ENCODE measurements at places on chromosomes 2 and 18.

DNA sequence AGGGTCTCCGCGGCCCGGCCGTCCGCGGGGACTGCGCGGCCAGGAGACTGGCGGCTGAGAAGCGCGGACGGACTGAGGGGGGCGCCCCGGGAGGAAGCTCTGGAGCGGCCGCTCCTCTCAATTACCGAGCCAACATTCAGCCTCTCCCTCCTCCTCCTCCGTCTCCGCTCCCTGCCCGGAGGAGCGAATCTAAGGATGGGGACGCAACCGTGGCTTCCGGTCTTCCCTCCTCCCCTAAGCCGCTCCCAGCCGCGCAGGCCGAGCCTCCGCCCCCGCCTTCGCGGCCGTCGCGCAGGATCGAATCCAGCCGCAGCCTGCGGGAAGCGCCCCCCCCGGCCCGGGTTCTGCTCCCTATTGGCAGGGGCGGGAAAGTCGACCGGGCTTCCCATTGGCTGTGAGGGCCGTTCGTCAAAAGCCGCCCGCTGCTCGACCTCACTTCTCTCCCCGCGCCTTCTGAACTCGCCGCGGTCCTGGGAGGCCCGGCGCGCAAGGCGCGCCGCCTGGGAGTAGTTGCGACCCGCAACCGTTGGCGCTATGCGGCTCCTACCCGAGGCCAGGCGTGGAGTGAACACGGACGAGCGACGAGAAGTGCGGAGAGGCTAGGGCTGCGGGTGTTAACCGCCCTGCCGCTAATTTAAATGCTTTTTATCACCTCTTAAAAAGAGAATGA lies at the start of gene HNRNPLL:
Gene HNRNPLL, minus strand, starts transcription at position 197 of the 670 bp plus-strand sequence. CDS start 302 bp downstream, outside the sequence.
- peak; percentile 90 for DNase-seq

DNA sequence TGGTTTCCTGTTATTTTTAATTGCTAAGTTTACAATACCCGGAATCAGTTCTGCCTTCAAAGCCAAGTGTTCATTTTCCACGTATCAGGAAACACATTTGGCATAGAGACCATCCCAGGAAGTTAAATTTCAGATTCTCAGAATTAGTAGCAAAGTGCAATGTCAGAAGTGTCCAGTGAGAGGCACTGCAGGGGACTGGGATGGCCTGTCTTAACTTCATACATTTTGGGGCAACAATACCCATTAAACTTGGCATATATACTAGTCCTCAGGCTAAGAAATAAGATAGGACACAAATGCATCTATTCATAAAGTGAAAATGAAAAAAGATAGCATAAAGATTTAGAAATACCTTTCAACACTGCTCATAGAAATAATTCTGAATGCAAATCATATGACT lies 1.5 kb upstream of the IL1RL2 start:
- no peak for DNase-seq

DNA sequence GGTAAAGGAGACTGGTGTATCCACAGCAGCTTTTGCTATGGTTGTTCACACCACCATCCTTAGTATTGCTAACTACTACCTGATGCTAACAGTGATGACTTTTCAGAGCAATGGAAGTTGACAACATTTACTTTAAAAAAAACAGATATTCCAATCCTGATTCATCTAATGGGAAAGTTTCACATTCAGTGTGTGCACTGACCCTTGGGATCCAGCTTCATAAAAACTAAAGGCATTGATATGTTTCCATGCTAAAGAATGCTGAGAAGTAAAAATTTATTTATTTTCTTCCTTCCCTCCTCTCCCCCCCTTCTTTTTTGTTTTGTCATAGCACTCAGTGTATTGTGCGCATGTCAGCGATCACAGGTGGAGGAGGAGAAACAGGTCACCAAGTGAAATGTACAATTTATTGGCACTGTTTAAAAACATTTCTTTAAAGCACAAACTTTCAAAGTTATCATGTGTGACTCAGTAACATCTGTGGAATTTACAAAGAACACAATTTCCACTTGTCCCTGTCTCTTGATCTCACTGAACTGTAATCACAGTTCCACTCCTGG lies 229.9 kb downstream of the ALK start:
- DNase-seq = no peak

GRCh38 chr18:9944805-9945204 lies 31.0 kb downstream of the VAPA start:
- DNase-seq = no peak

DNA sequence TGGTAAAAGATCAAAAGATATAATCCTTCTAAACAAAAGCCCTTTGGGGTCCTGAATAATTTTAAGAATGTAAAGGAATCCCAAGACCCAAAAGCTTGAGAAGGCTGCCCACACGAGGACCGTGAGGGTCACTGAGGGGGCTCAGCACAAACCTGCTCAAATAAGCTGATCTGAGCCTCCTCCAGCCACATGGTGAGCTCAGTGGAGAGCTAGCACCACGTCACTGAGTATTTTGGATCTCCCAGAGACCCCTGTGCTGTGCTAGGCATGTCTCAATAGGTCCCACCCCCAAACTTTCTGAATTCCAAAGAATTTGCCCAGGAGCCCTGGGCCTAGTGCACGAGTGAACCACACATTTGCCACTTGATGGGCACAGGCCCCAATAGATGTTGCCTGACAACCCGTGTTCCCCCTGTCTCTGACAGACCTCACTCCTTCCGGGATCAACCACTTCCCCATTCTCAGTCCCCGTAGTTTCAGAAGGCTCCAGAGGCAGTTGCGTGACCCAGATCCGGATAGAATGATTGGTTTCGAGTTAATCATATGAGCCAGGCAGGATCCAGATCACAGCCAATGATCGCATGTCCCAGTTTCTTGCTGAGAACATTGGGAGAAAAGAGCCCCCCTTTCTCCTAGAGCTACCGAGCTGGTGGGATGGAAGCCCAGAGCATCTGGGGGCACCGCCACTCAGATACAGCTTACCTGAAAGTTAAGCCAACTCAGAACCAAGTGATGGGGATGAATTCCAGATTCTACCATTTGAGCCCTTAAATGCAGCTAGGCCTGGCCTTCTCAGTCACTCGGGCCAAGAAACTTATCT lies 203.8 kb downstream of the TNS1 start:
- no peak for DNase-seq

DNA sequence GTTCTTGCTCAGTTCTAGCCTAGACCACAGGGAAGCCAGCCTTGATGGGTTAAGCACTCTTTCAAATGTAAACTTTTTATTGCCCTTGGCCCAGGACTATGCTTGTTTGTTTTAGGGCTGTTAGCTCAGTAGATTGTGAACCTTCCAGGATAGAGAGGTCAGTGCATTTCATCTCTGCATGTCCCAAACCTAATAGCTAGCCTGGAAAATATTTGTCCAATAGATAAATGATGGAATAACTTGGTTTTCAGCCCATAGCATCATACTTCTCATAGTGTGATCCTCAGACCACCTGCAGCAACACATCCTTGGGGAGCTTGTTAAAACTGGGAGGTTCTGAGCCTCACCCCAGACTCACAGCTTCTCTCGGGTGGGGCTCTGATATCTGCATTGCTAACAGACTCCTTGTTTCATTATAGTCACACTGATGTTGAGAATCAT lies 59.8 kb downstream of the TRIB2 start:
- no peak for DNase-seq

DNA sequence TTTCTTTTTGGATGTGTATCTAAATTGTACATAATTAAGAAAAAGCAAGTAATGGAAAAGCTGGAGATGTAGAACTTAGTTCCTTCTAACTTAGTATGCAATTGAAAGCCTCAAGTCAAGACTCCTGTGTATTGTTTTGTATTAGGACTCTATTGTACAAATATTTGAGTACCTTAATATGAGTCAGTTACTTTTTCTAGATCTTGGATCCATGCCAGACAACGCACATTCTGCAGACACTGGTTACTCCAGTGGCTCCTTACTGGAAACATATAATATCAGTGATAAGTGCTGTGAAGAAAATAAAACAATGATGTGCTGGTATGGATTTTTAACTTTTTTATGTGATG lies 1.5 kb downstream of the SLC39A10 start:
- DNase-seq = no peak

DNA sequence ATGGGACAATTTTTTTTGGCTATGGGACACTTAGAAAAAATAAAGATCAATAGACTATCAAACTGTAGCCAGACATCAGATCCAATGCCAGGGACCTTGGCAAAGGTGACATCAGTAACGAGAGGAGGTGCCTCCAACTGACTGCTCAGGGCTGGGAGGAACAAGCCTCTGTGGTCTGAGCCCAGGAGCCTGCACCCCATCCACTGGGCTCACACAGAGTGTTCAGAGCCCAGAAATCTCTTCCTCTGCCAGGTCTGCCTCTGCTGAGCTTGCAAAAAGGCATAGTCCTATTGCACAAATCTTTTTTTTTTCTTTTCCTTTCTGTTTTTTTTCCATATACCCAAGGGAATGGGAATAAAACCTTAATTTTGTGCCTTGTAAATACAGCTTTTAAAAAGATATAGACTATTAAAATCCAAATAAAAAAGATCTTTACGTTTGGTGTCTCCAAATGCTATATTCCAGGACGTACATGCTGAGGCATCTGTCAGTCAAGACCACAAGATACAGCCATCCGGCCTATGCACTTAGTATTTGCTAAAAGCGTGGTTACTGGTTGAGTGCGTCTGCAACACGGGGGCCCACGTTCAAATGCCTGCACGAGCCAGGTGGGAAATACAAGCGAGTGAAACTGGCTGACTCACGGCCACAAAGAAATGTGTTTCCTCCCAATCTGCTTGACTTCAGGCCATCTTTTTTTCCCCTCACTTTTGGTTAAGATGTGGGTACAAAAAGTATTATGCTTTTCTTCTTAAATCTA lies 7.8 kb upstream of the ARHGAP25 start:
- DNase-seq = peak; percentile 56

DNA sequence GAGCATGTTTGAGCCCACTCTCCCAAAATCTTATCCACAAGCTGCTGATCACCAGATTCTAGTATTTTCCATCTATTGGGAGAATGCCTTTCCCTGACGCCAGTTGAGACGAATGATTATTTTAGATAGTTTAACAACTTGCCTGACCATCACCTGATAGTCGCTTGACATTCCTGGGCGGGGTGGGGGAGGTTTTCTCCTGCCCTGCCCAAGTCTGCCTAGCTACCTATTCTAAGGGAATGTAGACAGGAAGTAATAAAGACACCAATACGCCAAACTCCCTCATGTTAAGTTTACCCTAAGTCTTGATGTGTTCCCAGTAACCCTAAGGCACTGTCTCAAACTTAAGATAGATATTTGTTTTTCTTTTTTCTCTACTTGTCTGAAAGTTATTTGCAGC lies 4.6 kb upstream of the ACAA2 start:
- no peak for DNase-seq

DNA sequence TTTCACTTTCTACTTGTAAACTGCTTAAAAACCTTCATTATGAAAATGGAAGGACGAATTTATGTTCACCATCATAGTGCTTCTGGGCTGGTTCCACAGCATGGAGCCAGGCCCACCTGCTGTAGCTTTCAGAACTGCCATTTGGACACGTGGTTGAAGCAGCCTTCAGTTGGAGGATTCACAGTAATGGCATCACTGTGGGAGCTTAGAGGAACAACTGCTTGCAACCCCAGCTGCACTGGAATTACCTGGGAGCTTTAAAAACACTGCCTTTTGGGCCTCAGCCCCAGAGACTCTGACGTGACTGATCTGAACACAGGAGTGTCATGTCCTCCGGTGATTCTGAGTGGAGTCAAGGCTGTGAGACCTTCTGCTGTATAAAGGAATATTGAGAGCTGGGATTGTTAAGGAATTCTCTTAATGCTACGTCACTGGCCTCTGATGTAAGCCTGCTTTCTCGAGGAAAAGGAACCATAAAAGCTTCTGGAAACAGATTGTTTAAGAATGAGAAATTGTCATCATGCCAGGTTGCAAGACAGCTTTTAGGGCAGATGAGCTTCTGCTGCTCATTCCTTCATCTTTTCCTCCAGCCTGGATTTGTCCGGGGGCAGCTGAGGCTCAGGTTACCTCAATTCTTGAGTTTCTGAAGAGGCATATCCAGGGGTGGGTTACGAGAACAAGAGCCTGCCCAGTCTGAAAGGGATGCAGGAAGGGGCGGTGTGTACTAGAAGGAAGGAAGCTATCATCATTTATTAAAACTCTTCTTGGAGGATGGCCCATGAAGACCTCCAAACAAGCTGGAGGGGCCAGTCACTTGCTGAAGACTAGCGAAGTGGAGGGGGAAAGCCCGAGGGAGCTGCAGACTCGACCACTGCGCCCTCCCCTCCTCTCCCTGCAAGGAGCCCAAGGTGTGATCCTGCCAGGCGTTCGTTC lies 1.3 kb upstream of the IL1R1 start:
- no peak for DNase-seq

DNA sequence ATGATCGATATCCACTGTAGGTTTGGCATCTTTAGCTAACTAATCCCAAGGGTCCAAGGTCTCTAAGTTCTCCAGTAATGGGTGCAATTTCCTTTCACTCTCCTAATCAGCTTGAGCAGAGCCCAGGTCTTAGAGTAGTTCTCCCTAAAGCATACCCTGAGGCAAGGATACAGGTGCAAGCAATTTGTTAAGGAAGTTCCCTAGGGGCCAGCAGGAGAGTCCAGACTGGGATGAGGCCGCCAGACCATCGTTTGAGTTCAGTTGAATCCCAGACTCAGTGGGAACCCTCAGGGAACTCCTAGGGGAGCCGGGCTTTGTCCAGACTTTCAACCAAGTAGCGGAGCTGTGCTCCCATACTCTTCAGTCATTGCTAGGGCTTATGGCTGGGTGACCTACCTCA lies 835.4 kb upstream of the CDH2 start:
- no peak for DNase-seq

- no peak for DNase-seq
These were observed 10.5 kb downstream of the CROCC2 start for GRCh38 chr2:240916571-240917008.

- DNase-seq = no peak
These were observed 438.2 kb upstream of the MAP2 start for GRCh38 chr2:208985644-208986043.

Measured in activated T-helper 1 cell treated with anti-CD3 and anti-CD28 coated beads, Interleukin-2, amount 50 U/mL, for 16 hours (primary cell).